Renal cortical epithelial cell (primary cell): ENCODE measurements at places on chromosomes 7 and 10. TPM values are rescaled to one million over a fixed set of nuclear protein-coding genes. Genes with fewer than 3 reads are reported as not detected.
A peak's percentile ranks its signal among the peaks of the same experiment; 100 is the strongest.

EEPD1 gene
- total RNA-seq = 3.6 and 3.7 TPM in 2 replicates

DLX5 gene
- not detected in 2 replicates for total RNA-seq

TSPAN15 gene
- total RNA-seq = 56.6 and 63.0 TPM in 2 replicates

POLR2J2 gene
- 0.35 and 4.0 TPM in 2 replicates for total RNA-seq

CLCN1 gene
- not detected in 2 replicates for total RNA-seq

TAS2R41 gene
- not detected in 2 replicates for total RNA-seq

MAGI2 gene
- 0.52 and 2.9 TPM in 2 replicates for total RNA-seq

DNA sequence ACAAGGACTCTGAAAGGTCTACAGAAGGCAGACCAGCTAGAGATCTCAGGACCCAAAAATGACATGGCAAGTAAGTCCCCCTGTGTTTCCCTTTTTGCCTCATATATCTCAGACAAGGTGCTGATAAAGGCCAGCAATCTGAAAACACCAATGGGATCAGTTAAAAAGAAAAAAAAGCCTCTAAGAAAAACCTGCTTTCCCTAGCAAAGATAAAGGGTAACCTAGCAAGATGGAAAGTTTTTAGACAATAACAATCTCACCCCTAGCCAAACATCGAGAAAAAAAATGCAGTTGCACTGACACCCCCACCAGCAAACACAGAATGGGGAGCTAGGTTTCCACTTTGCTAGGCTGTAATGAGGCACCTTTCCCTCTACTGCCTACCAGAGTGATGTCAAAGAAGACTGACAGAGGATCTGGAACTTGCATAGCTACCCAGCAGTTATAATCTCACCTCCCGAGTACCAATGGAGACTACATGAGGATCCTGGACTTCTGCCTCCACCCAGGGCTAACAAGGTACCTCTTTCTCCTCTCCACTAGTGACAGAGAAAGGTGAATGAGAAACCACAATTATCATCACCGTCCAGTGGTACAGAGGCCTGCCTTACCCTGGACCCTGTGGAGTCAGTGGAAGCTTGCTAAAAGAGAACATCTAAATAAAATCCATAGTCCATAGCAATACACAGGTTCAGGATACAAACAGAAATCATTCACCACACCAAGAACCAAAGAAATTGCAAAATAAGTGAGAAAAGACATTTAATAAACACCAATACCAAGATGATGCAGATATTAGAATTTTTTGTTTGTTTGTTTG is 240.8 kb downstream of the ARHGAP12 start:
- no peak for DNase-seq

- no peak for DNase-seq
Observed at GRCh38 chr10:91907914-91908336, 1.4 kb downstream of the FGFBP3 start.

DNA sequence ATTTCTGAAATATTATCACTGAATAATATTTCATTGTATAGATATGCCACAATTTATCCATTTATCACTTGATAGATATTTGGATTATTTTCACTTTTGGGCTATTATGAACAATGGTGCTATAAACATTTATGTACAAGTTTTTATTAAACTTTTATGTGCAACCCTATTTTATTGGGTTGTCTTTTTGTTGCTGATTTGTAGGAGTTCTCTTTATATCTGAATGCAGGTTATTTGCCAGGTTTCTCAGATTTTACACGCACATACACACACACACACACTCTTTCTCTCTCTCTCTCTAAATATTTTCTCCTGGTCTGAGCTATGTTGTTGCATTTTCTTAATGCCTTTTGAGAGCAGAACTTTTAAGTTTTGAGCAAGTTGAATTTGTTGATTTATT is 36.2 kb downstream of the ADK start:
- DNase-seq = no peak

- peak; percentile 60 for DNase-seq
Observed at GRCh38 chr7:54543051-54543488, 895 bp downstream of the VSTM2A start.

DNA sequence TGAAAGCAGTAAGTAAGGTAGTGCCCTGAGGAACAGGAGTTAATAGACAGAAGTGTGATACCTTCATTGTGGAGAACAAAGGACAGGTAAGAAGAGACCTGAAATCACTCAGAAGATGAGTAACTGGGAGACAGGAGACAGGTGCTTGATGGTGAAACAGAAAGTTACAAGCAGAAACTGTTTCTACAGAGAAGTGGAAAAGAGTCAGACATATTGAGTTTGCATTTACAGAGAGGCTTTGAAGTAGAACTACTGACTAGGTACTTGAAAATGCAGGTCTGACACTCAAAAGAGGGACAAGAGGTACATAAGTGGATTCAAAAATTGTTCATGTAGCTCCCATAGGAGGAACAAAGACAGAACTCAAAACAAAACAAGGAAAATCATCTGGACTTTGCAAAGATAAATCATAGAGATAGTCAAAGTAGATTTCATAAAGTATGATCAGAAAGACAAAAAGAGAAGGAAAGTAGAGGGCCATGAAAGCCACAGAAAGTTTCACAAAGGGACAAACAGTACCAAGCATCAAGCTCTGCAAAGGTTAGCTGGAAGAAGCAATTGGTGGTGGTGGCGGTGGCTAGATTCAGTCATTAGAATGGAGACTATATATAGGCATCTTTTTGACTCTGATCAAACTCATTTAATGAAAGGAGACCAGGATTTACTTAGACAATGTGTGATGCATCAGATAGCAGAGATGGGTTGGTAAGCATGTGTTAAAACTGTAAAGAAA is 198.4 kb downstream of the PCLO start:
- DNase-seq = no peak

GRCh38 chr7:131105799-131106680 is 221.6 kb upstream of the MKLN1 start:
- DNase-seq = peak; percentile 55

- no peak for DNase-seq
Observed at GRCh38 chr7:1819259-1819841, 149.3 kb downstream of the ELFN1 start.

GRCh38 chr10:116775488-116776400 is 33.4 kb upstream of the HSPA12A start:
- DNase-seq = no peak

DNA sequence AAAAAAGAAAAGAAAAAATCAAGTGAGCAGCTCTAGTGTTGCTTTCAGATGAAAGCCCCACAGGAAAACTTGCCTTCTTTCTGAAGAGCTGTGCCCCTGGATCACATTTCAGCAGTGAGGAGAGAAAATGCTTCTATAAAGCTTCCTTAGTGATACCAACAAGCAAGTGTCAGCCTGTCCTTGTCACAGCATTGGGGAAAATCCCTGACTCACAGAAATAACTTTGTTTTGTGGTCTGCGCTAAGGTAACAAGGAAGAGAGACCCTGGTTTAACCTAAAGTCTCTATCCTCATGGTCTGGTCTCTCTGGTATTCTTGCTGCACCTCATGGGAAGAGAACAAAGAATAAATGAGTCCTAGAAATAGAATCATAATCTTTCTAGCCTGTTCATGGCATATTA is 885.2 kb upstream of the SORCS1 start:
- no peak for DNase-seq

- DNase-seq = peak; percentile 65
Observed at GRCh38 chr7:36605261-36606051, 118.8 kb downstream of the AOAH start.

- DNase-seq = no peak
Observed at GRCh38 chr10:84008878-84009277, 130.4 kb upstream of the GHITM start.

DNA sequence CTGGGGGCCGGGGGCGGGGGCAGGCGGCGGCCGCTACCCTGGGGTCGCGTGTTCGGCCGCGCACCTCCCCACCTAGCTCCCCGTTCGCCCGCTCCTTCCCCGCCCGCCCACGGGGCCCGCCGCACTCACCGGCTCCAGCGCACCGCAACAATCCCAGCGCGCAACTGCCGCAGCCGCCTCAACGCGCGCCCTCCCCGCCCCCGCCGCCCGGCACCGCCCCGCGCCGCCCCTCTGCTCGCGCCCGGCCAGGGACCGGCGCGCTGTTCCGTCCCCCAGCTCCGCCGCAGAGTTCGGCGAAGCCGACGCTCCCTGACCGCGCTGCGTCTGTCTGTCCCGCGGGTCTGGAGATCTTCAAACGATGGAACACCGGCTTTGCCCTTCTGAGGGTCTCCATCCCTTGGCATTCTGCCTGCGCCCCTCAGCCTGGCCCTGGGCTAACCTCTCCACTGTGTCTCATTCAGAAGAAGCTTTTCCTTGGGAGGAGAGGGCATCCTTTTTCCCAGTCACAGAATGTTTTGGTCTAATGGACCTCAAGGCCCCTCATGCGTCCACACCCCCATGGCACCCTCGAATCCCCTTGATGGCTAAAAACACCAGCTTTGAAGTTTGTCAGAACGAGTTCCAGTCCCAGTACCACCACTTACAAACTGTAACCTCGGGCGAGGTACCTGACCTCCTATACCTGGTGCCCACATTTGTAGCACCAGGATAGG is at the start of gene NT5C2:
NT5C2 (minus strand) TSS at position 166 of the 713 bp plus-strand sequence. CDS start 18,314 bp downstream, outside the sequence.
- no peak for DNase-seq

GRCh38 chr7:149156898-149157297 is 9.6 kb downstream of the ZNF398 start:
- DNase-seq = peak; percentile 54

DNA sequence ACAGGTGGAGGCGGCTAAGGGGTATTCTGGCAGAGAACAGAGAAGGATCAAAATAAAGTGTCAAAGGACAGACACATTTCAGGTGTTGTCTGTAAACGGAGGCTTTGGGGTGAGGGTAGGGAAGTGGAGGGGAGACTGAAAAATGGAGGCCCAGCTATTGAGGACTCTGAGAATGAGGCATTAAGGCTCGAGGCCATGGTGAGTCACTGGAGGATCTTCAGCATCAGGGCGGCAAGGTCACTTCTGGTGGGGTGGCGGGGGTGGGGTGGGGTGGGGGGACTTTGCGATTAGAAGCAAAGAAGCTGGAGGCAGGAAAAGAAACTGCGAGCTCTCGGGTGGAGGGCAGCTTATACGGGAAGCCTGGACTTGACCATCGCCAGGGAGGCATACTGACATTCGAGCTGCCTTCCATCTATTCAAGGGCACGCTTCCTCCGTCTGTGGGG is 58.4 kb upstream of the PCGF5 start:
- DNase-seq = peak; percentile 12

DNA sequence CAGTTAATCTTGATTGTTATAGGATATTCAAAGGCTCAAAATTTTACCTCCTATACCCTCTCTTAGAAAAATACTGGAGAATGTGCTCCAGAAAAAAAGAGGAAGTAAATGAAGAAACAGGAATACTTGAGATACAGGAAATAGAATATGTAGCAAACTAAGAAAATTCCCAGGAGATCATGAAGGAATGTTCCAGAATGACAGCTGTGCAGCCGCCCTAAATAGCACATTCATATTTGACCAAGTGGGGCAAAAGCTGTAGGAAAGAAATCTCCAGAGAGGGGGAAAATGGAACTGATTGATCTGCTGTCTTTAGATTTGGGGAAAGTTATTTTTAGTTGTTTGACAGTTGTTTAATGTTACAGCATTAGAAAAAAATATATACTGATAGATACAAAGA is 46.2 kb upstream of the ZEB1 start:
- DNase-seq = no peak

DNA sequence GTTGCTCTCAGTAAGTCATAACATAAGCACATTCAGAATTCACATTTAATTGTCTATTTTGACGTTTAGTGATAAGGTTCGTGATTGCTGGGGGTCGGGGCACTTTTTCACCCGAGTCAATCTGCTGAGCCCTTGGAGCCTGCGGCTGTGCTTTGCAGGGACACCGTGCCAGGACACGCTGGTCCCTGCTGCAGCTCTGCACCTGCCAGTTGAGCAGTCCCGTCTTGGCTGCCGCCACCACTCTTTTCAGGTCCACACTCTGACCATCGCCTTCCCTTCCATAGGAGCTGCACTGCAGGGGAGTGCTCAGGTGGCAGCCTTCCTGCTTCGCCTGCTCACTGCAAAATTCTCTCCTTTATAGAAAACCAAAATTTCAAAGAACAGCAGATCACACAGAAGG is 36.4 kb downstream of the CUL1 start:
- DNase-seq = no peak

DNA sequence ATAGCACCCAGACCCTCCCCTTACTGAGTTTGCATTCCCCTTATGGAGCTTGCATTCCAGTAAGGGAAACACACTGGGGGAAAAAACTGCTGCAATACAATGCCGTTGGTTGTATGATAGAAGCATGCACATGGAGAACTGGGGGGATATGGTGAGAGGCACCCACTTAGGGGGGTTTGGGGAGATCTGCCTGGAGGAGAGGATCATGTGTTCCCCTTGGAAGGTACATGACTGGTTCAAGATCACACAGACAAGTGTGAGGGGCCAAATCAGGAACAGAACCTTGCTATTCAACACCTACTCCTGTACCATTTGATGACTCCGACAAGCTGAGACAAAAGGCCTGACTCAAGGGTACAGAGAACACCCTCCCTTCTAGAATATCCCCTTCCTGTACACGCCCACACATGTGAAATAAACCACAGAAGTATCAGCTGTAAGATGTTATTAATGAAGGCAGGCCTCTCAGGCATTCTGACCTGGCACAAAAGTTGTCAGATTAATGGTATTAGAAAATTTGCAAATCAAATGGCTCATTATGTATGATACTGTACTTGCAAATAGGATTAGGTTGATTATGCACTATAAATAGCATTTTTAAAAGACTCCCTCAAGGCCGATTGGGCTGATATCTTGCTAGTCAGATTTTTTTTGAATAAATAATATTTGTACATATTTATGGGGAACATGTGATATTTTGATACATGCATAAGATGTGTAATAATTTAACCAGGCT is 122.2 kb downstream of the NPY start:
- peak; percentile 15 for DNase-seq

DNA sequence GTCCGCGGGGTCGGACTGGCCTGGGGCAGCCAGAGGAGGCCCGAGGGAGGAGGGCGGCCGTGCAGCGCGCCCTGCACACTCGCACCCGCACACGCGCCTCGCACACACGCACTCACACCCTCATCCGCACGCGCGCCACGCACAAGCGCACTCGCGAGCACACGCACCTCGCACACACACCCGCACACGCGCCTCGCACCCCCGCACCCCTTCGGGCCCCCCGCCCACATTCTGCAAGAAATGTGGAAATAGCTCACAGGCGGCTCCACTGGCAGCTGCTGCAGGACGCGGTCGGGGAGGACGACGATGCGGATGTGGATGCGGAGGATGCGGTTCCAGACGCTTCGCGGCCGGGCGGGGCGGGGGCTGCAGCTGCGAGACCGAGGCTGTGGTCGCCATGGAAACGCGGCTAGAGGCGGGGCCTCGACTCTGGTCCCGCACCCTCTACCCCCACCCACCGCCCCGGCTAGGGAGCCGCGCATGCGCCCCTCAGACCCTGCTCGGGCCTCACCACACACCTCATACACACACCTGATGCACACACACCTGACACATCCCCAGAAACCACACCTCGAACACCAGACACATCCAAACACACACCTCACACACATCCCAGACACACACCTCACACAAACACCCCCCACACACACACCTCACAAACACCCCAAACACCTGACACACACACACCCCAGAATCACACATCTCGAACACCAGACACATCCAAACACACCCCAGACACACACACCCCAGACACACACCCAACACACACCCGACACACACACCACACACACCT is at the start of gene CALY:
CALY (minus strand) TSS at position 320 of the 793 bp plus-strand sequence. CDS start 7,907 bp downstream, outside the sequence.
- no peak for DNase-seq
